H4 (cell line): ENCODE measurements at places on chromosomes 1 and 21.

GRCh38 chr1:206941766-206942418 is 4.4 kb downstream of the PIGR start:
- no peak for DNase-seq

DNA sequence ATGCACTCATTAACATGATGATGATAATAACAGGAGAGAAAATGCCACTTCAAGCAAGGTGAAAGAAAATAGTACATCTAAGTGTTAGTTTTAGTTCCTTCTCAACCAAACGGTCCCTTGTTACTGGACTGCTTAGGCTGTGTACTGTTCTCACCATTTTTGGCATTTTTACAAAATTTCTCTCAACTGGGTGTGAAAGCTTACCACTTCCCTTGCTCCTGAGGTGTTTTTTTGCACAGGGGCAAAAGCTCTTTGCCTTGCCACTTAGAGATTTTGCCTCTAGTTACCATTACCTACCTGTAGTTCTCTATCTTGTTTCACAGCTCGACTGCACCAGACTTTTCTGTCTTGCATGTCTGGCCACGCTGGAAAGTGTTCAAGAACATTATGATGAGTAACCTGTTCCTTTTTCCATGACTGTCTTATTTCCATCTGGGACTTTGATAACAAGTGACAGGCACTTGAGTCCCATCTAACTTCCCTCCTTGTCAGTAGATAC is 10.7 kb downstream of the NEK7 start:
- peak; percentile 10 for DNase-seq

- DNase-seq = no peak
These were observed 2.3 kb downstream of the FGR start for GRCh38 chr1:27632387-27633297.

GRCh38 chr1:47644212-47644573 is 206.3 kb downstream of the FOXD2 start:
- DNase-seq = no peak

GRCh38 chr1:170239445-170239844 is 93.7 kb downstream of the NTMT2 start:
- no peak for DNase-seq

GRCh38 chr1:198497326-198498102 is 43.0 kb downstream of the ATP6V1G3 start:
- DNase-seq = peak; percentile 42

GRCh38 chr1:230157420-230158390 is 90.7 kb downstream of the GALNT2 start:
- DNase-seq = no peak

GRCh38 chr1:47788761-47789160 is 208.4 kb downstream of the TRABD2B start:
- no peak for DNase-seq

GRCh38 chr1:226308166-226308722 is 720 bp downstream of the LIN9 start:
- DNase-seq = no peak

- DNase-seq = no peak
These were observed 274.9 kb downstream of the FOXD2 start for GRCh38 chr1:47712596-47713299.

DNA sequence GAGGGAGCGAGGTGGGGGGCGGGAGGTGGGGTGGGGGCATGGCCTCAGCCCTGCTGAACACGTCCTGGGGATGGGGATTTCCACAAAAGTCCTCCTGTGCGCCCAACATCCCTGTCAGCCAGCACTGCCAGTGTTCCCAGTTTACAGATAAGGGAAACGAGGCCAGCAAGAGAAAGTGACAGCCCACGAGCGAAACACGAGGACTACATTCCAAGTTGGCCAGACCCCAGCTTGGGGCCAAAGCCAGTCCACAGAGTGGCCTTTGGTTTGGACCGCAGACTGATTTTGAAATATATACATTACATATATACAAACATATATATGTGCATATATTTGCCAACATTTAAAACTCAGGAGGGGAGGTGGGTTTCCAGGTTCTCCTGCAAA is 5.0 kb downstream of the FBXO2 start:
- DNase-seq = no peak

- DNase-seq = peak; percentile 76
These were observed 3.7 kb upstream of the CCN1 start for GRCh38 chr1:85576642-85577418.

DNA sequence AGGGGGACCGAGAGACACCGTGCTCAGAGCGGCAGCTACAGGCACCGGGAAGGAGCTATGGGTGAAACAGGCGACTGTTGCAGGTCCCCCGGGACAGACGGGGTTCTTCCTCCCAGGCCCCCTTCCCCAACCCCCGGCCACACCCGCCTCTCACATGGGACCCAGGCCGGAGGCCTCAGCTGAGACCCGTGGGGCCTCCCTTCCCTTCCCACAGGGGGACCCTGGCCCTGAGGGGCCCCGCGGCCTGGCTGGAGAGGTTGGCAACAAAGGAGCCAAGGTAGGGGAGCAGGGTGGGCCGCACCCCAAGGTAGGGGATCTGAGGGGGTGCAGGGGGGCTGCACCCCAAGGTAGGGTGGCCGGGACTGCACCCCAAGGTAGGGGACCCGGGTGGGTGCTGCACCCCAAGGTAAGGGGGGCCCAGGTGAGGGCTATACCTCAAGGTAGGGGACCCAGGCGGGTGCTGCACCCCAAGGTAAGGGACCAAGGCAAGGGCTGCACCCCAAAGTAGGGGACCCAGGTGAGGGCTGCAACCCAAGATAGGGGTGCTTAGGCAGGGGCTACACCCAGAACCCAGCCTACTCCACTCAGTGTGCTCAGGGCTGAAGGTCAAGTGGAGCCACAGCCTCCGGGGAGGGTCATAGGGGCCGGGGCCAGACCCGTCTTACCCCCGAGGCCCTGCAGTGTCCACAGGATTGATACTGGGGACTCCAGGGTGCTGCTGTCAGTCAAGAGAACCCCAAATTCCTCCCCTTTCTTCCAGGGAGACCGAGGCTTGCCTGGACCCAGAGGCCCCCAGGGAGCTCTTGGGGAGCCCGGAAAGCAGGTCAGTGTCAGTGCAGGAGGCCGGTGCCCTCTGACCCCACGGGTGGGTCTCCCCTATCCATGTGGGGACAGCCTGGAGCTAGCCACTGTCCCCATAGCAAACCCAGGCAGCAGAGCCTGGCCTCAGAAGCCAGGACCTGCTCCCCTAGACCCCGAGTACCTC is 22.7 kb downstream of the COL6A2 start:
- DNase-seq = no peak
